ENCODE measurements at places on chromosomes 4 and X.

- DNase-seq = peak; percentile 41
Observed at GRCh38 chr4:142840516-142841123, 5.5 kb downstream of the INPP4B start.

DNA sequence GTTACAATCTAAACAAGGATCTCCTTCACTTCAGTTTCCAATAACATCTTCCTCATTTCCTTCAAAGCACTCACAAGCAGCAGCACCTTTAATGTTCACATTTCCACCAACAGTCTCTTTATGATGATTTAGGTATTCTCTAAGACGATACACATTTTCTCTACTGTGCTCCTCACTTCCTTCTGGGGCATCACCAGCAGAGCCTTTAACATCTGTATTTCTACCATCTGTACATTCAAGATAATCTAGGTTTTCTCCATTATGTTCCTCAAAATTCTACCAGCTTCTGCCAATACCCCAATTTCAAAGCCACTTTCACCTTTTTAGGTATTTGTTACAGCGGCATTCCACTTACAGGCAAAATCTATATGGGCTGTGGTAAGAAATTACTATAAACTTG, 80.6 kb downstream of the FBXW7 start:
- DNase-seq = no peak

DNA sequence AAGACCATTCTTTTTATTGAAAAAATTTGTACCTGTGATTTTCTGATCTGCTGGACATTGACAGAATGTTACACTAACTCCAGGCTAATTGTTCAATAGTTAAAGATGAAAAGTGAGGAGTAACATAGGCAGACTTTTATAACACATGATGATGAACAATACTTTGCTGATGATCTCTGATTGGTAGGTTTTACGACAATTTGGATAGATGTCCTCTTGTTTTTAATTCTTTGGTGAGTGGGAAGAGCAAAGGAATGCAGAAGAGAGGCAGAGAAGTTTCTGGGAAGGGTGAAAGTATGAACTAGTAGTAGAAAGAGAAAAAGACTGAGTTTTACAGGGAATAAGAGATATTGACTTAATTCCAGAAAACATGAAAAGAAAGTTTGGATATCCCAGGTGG, 267.3 kb upstream of the HAND2 start:
- DNase-seq = no peak

DNA sequence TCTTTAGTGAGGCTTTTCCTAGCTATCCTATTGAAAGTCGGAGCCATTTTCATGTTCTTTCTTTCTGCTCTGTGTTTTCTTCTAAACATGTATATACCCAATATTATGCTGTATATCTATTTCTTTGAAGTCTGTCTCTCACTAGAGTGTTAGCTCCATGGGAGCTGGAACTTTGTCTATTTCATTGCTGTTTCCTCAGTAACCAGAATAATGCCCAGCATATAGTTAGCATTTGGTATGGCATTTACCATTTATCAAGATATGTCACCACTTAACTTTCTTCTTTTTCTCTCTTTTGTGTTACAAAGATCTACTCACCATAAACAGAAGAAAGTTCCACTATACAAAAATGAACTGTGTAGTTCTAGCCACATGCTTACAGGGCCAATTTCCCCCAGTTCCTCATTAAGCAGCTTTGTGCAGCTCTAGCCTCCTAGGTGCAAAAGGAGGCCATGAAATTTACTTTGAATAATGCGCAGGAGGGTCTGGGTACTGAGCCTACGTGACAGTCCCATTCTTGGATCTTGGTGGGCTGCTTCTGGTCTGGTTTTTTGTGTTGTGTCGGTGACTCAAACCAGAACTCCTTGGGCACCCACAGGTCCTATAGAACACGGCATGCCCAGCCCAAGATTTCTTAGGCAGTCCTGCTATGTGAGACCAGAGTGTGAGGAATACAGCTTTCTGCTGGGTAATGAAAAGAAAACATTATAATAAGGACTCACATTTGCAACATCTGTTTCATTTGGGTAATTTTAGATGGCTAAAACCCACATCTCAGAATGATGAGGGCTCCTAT, 302.3 kb upstream of the IGFBP7 start:
- DNase-seq = no peak

- DNase-seq = no peak
Observed at GRCh38 chr4:151833174-151833573, 72.4 kb upstream of the GATB start.

- DNase-seq = no peak
Observed at GRCh38 chr4:163330916-163331628, 1.3 kb downstream of the NPY1R start.

DNA sequence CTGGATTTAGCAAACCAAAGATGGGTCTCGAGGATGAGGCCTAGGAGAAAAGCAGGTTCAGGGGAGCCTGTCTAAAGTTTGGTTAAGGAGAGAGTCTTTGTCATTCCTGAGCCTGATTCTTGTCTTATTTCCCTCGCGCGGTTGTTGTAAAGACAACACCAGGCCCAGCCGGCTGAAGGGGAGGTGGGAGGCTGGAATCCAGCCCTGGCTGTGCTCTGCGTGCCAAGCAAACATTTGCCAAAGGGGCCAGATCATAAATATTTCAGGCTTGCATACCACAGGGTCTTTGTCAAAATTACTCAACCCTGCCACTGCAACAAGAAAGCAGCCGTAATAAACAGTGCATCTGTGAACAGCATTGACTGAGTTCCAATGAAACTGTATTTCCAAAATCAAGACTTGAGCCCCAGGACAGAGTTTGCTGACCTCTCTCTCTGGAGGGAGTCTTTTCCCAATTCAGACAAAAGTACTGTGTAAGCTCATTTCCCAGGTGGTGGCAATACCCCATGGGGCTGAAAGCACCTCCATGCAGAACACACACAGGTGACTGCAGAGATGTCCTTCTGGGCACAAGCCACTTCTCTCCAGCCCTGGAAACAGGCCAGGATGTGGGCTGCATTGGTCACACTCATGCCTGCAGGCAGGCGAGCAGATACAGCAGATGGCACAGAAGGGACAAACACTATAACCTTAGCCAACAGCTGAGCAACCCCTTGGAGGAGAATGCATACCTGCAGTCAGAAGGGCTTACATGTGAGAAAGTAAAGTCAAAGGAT, 320.3 kb downstream of the STK32B start:
- DNase-seq = no peak

DNA sequence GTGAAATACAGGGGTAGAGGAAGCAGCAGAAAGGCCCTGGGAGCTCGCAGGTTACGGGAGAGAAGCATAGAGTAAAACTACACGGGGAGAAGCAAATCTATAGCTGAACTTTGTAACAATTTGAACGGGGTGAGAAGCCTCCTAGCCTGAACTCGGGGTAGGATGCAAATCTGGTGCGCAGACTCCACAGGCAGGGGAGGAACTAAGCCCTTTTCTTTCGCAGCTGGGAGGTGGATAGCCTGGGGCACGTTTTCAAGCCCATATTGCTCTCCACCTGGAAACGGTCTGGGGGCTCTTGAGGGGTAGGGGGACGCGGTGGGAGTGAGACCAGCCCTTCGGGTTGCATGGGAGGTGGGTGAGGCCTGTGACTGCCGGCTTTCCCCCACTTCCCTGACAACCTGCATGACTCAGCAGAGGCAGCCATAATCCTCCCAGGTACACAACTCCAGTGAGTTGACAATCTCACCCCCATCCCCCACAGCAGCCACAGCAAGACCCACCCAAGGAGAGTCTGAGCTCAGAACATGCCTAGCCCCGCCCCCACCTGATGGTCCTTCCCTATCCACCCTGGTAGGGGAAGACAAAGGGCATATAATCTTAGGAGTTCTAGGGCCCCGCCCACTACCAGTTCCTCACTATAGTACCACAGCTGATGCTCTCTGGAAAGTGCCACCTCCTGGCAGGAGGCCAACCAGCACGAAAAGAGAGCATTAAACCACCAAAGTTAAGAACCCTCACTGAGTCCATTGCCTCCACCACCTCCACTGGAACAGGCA, 29.9 kb downstream of the SOWAHB start:
- no peak for DNase-seq

GRCh38 chr4:167428156-167428555, 193.9 kb upstream of the SPOCK3 start:
- no peak for DNase-seq

DNA sequence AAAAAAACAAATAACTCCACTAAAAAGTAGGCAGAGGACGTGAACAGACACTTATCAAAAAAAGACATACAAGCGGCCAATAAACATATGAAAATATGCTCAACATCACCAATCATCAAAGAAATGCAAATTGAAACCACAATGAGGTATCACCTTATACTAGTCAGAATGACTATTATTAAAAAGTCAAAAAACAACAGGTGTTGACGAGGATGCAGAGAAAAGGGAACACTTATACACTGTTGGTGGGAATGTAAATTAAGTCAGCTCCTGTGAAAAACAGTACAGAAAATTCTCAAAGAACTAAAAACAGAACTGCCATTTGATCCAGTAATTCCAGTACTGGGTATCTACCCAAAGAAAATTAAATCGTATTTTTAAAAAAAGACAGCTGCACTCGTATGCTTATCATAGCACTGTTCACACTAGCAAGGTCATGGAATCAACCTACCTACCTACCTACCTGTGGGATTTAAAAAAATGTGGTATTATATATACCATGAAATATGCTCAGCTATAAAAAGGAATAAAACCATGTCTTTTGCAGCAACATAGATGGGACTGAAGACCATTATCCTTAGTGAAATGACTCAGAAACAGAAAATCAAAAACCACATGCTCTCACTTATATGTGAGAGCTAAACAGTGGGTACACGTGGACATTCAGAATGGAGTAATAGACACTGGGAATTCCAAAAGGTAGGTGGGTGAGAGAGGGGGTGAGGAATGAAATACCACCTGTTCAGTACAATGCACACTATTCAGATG, 24.8 kb upstream of the PTPN13 start:
- DNase-seq = no peak

GRCh38 chr4:76782837-76783236, 115.1 kb downstream of the SOWAHB start:
- peak; percentile 77 for DNase-seq

DNA sequence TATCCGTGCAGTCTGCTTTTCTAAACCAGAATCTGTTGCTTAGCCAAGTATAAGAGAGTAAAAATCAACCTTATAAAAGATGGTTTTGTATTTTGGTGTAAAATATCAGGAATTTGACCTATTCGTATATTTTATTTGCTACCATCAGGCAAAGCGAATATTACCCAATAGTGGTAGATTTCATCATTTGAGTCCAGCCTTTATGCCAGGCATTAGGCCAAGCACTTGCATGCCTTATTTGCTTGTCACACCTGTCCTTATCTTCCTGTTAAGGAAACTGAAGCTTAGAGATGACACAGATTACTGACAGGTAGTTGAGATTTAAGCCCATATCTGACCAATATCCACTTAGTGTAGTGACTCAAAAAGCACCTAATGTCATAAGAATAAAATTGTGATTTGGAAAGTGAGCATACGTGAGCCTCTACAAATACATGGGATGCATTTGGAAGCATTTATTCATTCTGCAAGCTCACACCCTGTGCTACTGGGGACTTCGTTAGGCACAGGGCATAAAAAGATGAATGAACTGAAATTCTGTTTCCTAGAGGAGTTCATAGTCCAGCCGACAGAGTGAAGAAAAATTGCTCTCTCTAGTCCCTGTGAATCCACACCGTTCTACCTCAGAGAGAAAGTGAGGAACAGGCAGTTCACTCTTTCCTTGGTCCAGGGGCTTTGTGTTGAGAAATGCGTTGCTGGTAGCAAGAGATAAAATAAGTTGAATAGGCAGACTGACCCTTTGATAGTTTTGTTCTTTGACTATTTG, 2.3 kb upstream of the RNF212 start:
- no peak for DNase-seq

DNA sequence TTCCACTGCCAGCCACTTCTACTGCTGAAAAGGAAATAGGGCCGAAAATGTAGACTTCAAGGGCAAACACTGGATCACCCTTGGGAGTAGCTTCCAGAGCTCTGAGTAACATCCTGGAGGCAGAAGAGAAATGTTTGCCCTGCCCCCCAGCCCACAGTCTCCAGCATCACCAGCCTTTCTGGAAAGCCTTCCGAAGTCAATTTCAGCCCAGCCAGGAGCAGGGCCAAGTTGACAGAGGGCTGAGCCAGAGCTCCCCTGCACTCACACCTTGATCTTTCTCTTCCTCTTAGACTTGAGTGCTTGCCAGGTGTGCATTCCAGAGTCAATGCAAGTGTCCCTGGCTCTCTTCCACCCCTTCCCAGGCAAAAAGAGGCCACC, 35.2 kb downstream of the SLC25A5 start:
- DNase-seq = peak; percentile 54

DNA sequence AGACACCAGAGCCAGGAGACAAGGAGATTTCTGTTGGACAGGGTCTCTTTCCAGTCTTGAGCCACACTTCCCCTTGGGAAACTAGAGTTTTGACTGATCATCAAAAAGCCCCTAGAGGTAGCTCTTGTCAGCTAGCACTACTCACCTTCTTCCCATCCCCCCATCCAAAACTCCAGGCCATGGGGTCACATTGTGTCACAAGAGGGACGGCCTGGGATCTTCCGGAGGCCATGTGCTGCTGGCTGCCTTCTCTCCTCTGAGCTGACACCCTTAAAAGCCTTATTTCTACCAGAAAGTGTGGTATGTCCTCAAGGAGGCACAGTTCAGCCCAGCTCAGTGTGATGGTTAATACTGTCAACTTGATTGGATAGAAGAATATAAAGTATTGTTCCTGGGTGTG, 7.8 kb downstream of the PNMA3 start:
- no peak for DNase-seq

- no peak for DNase-seq
Observed at GRCh38 chrX:74195605-74196004, 108.4 kb upstream of the ZCCHC13 start.

DNA sequence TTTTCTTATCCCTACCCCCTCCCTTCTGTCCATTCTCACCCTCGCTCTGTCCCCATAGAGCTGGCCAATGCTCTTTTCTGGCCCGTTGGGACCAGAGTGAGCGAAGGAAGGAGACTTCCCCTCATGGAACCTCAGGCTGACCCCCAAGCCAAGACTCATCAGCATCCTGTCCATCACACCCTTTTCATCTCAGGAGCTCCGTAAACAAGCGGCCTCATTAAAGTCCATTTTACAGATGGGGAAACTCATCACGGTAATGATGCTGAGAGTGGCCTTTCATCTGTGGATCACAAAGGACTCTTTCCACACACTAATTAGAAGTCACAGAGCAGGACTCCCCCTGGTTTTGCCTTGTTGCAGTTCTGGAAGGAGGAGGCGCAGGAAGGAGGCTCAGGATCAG, 67.4 kb upstream of the SLC34A2 start:
- DNase-seq = no peak

Measured in ACHN (cell line).